Natural killer cell (primary cell): ENCODE measurements at places on chromosomes 11 and 22.

DNA sequence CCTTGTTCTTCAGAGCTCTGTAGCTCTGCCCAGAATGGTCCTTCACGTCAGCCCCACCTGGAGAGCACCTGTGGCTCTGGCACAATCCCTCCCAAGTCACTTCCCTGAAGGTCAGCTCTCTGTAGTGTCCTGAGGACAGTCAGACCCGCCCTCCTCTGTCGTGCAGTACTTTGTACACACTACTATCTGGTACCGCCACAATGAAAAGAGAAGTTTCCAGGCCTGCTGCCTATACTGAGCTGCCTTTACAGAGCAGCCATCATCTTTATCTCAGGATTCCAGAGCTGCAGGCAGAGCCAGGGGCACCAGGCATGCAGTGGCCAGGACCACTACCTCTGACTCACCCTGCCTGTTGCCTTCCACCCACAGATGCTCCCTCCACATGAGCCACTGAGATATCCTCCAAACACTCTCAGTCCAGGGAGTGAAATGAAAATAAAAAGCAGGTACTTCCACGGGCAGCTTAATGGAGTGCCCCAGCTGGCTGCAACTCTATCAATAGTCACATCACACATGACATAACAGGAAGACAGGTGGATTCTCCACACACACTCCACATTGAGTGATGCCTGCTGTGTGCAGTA, 7.3 kb downstream of the PACSIN2 start:
- H3K27me3 ChIP-seq = no peaks in the 10 kb centered on the region
- H3K27ac ChIP-seq = no peak overlapping the region
- no peak overlapping the region for H3K4me3 ChIP-seq
- DNase-seq = no peak
- peaks cover 9% of the 10 kb centered on the region for H3K4me1 ChIP-seq
- H3K36me3 ChIP-seq = no peaks in the 10 kb centered on the region

DNA sequence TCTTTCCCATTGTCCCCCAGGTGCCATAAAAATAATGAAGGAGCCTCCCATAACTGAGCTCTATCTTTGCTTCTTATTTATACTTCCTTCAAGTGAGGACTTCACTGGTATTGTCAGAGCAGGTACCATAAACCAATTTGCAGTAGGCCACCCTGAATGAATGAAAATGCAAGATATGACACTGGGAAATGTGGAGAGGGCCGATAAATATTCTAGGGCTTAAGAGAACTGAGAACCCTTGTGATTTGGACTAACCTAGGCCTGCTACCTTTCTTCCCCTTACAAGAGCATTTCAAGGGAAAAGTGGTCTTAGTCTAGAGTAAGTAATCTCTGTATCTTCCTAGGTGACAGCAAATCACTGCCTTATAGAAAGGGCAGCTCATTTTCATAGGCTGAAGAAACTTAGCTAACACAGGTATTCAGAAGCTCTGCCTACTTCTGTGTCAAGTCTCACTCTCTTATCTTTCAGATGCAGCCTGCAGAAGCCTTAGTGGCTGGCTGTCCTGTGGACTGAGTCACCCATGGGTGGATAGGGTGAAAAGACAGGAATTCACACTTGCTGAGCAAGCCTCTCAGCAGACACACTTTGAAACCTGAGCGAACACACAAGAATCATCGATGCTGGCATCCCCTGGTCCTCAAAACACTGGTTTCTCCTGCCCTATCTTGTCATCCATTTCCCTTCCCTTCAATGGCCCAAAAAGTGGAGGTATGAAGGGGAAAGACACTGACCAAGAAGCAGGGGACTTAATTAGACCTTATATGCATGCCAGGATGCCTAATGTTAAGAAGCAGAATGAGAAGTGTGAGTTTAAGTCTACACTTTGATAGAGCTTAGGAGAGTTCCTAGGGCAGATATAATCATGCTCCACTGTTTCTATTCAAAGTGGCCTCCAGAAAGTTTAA, 15.2 kb downstream of the NRIP3 start:
- no peaks in the 10 kb centered on the region for H3K36me3 ChIP-seq
- no peak for DNase-seq
- no peaks in the 10 kb centered on the region for H3K4me1 ChIP-seq
- H3K4me3 ChIP-seq = no peak overlapping the region
- H3K27ac ChIP-seq = no peak overlapping the region

DNA sequence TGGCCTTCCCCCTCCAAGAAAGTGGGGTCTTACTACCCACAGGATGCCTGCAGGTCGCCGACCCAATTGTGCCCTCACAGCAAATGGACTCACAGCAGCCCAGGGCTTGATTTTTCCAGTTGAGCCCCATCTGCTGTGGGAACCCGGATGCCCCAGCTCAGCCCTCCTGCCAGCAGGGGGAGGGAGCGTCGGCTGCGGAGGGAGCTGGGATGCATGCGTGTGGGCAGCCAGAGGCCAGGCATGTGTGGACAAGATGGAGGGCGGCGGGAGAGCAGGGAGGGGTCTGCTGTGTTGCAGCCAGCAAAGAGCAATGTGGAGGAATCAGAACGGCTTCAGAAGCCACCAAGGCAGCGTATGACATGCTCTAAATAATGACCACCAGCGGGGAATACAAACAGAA, 41.0 kb upstream of the EIF3D start:
- no peaks in the 10 kb centered on the region for H3K4me1 ChIP-seq
- DNase-seq = no peak
- no peak overlapping the region for H3K4me3 ChIP-seq
- peaks cover 2% of the 10 kb centered on the region for H3K27me3 ChIP-seq
- no peaks in the 10 kb centered on the region for H3K36me3 ChIP-seq

DNA sequence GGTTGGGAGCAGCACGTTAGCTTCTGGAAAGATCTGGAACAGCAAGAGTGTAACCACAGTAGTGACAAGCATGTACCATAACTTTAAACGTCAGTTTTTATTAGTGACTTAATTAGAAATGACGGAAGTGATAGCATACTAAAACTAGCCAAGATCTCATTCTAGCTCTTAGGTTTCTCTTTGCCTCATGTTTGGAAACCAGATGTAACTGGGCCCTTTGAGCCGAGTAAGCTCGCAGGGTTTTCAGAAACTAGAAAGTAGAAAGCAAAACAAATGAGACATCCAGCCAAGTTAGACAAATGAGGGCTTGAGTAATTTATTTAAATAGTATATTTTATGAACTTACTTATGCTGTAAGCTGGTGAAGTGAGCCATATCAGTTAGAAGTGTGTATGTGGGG, 40.2 kb upstream of the SLC5A12 start:
- no peak overlapping the region for H3K4me3 ChIP-seq
- no peaks in the 10 kb centered on the region for H3K36me3 ChIP-seq
- H3K27me3 ChIP-seq = no peaks in the 10 kb centered on the region
- H3K4me1 ChIP-seq = no peaks in the 10 kb centered on the region
- no peak for DNase-seq

DNA sequence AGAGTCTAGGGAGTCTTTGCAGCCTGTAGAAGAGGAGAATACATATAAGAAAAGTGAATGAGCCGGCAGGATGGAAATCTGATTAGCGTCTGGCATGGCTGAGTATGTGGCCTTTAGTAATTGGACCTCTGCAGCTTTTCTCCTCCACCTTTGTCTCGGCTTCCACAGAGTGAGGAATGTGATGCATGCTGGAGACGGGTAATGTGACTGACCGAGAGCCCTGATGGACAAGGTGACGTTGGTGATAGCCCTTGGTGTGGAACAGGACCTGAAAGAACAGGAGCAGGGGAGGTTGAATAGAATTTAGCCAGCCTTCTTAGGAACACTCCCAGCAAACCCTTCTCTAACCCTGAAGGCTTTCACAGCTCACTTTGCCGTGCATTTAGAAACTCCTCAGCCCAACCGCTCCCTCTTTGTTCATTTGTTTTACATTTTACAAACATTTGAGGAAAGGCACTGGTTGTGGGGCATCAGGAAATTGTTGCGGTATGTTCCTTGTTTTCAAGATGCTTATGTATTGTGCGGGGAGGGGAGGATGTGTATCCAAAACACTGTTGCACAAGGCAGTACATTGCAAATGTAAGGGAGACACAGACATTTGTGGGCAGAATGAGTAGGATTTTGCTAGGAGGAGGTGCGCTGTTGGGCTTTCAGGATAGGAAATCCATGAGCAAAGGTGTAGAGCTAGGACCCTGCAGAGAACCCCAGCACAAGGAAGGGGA, 6.9 kb downstream of the GTPBP1 start:
- DNase-seq = no peak
- peaks cover 12% of the 10 kb centered on the region for H3K4me1 ChIP-seq
- H3K27ac ChIP-seq = no peak overlapping the region

DNA sequence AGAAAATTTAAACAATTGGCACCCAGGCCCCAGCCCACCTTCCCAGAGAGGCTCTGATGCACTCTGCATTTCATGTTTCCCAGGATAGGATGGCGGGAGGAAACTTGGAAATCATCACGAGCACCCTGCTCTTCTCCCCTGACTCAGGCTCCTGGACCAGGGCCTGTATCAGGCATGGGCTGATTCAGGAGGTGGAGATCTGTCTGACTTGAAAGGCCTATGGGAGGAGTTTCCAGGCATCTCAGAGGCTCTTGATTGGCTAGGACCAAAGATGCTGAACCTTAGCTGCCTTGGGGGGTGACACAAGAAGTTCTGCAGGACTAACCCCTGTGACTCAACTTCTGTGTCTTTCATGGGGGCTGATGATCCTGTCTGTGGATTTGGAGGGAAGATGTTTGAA, 106.2 kb downstream of the PKNOX2 start:
- DNase-seq = no peak
- H3K4me1 ChIP-seq = no peaks in the 10 kb centered on the region

DNA sequence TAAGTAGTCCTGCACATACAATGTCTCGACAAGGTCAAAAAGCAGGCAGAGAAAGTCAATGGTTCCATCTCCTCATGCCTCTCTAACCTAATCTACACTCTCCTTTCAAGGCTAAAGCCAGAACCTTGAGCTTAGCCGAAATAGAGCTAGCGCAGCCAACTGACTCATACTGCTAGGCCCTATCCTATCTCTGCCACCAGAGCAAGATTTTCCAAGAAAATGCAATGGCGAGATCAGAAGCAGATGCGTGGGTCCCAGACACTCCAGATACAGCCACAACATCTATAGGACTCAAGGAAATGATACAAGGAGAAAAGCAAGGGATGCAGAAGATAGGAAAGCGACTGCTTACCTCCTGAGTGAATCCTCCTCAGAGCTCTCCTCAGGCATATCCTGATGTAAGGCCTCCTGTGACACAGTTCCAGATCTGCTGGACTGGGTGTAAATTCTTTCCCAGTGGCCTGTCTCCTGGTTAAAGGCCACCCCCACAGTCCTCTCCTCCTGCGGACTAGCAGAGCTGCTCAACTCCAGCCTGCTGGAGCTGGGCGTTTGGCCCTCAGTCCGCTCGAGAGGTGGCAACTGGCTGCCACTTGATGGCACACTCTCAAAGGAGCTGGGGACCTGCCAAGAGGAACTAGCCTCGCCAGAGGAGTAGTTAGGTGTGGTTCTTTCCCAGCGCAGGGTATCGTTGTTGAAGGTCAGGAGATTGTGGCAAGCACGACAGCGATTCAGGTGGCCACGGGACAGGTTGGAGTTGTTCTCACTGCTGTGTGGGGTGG, 52.0 kb downstream of the AMBRA1 start:
- peaks cover 65% of the 10 kb centered on the region for H3K36me3 ChIP-seq
- no peak for DNase-seq
- H3K27me3 ChIP-seq = no peaks in the 10 kb centered on the region
- no peak overlapping the region for H3K27ac ChIP-seq

GRCh38 chr11:107493117-107493516, 35.5 kb upstream of the CWF19L2 start:
- H3K27me3 ChIP-seq = no peaks in the 10 kb centered on the region
- H3K4me3 ChIP-seq = no peak overlapping the region
- no peaks in the 10 kb centered on the region for H3K4me1 ChIP-seq
- no peak for DNase-seq
- H3K27ac ChIP-seq = no peak overlapping the region

DNA sequence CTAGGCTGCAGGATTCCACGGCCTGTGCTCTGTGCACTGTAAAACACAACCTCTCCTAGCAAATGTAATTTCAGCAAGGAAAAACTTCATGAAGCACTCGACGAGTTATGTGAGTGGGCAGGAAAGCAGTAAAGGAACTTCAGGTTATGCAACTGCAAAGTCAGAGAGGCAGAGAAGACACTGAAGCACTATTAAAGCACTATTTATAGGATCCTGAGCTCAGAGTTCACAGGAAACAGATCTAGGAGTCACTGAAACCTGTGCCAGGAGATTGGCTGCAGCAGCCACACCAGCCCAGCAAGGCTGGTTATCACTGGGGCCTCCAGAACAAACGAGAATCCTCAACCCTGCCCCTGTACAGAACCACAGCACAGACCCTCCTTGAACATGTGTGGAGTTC, 2.5 kb downstream of the SMIM35 start:
- DNase-seq = no peak
- no peaks in the 10 kb centered on the region for H3K27me3 ChIP-seq
- no peak overlapping the region for H3K4me3 ChIP-seq
- no peaks in the 10 kb centered on the region for H3K36me3 ChIP-seq
- peaks cover 5% of the 10 kb centered on the region for H3K4me1 ChIP-seq

DNA sequence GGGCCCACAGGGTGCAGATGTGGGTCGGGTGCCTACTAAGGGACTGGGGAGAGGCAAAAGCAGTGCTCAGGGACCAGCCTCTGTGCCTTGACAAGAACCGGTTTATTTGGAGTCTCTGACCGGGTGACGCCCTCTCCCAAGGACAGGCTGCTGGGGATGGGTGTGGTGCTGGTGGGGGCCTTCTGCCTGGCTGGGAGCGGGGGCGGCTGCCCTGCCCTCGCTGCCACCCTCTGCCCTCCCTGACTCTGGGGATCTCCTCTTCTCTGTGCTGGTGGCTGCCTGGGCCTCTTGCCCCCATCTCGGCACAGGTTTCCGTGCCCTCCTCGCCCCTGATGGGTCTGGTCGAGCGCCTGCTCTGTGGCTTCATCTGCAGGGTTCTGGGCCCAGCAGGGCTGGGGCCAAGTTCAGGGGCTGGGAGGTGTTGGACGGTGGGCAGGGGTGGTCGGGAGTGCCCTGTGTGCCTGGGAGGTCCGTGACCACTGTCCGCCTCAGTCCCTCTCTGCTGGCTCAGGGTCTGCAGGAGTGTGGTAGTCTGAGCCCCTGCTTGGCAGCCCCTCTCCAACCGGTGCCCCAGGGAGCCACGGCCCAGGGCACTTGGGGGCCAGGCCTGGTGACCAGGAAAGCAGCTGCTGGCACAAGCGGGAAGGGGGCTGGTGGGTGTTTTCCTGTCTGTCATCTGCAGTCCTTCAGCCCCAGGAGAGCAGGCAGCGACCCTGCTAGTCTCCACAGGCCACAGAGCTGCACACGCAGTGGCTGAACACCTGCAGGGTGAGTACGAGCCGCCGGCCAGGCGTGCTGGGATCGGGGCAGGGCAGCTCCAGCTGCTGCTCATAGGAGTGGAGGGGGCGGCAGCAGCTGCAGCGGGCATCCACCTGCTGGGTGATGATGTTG, 23.5 kb downstream of the MUC6 start:
- peaks cover 29% of the 10 kb centered on the region for H3K36me3 ChIP-seq
- H3K4me3 ChIP-seq = no peak overlapping the region
- no peak for DNase-seq
- no peaks in the 10 kb centered on the region for H3K27me3 ChIP-seq
- H3K4me1 ChIP-seq = peaks cover 18% of the 10 kb centered on the region

- DNase-seq = no peak
- H3K27me3 ChIP-seq = no peaks in the 10 kb centered on the region
- no peak overlapping the region for H3K27ac ChIP-seq
Measured at GRCh38 chr11:127943152-127943551, 644.2 kb downstream of the ETS1 start.
